Esophagus squamous epithelium (tissue), 5 donors: ENCODE measurements at places on chromosomes 6 and 20.

GRCh38 chr6:168226902-168227318 lies 92.7 kb downstream of the DACT2 start:
- DNase-seq: no peak

GRCh38 chr6:164150232-164150631 lies 735.7 kb downstream of the QKI start:
- no peak for DNase-seq

DNA sequence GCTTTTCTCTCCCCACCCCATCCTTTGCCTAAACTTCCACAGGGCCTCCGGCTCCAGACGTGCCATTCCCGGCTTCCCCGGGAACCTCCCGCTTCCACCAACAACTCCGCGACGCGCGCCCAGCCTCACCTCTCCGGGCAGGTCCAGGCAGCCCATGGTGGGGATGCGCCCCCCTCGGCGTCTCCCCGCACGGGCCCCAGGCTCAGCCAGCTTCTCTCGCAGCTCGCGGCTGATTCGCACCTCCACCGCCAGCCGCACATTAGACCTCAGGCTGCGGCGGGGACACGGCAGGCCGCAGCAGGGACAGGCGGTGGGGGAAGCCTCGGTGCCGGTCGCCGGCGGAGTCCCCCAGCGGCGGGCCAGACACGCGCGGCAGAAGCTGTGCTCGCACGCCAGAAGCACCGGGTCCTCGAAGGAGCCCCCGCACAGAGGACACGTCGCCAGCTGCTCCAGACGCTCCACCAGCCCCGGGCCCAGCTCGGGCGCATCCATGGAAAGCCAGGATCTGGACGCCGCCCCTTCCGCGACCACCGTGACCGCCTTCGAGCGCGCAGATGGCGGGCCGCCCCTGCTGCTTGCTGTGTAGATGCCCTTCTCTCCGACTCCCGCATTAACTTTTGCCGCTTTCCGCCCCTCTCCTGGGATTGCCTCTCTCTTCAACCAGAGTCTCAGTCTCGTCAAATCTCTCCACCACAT lies at the start of gene RNF39:
Gene RNF39, minus strand, starts transcription at position 676 of the 696 bp plus-strand sequence. Its CDS starts 184 bp downstream, at position 492.
- DNase-seq: no peak

- DNase-seq: no peak
Measured at GRCh38 chr20:57693670-57694329, 16.0 kb downstream of the PMEPA1 start.

DNA sequence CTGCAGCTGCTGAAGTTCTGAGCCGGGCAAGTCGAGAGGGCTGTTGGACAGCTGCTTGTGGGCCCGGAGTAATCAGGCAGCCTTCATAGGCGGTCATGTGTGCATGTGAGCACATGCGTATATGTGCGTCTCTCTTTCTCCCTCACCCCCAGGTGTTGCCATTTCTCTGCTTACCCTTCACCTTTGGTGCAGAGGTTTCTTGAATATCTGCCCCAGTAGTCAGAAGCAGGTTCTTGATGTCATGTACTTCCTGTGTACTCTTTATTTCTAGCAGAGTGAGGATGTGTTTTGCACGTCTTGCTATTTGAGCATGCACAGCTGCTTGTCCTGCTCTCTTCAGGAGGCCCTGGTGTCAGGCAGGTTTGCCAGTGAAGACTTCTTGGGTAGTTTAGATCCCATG lies 21.2 kb upstream of the MAPK13 start:
- no peak for DNase-seq

DNA sequence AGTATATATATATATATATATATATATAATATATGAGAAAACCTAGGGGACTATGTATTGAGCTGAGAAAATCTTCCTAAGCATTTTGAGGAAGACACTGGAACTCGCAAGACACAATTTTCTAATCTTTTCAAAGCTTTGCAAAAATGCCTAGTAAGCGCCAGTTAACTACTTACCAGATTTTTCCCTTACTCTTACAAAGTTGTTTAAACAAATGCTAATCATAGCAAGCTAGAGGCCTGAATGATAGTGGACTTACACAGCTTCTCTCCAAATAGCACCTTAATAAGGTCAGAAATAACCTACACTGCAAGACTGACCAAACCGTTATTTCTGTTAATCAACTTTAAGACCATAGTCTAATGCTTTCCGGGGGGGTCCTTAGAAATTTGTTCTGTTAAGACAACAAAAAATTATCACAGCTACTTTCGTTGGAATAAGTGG lies 56.1 kb upstream of the HFE start:
- no peak for DNase-seq

DNA sequence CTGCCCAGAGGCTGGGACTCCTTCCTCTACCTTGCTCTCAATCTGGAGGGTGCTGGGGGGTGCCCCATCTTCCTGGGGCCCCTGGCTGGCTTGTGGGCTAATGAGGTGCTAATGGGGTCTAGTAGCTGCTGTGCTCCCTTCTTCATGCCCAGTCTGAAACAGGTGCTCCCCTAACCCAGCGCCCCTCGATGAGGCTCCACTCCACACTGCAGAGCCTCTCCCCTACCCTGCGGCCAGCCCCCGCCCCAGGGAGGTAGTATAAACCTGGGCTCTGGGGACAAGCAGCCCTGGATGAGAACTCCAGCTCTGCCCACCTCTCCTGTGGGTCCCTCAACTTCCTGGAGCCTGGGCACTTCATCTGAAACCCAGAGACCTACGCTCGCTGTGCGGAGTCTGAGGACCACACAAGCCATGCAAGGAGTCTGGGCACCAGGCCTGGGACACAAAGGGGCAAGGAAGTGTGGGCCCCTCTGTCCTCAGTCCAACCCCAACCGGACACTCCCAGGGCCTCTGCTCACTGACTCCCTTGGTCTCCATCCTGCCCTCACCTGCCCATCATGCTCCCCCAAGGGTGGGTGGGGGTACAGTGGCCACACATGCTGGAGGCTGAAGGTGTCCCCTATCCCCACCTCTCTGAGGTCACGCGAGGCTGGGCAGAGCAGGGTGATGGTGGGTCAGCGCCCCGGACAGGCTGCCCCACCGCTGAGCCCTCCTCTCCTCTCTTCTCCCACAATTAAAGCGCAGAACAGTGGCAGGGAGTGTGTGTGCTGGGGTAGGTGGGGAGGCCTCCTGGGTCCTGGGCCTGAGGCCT lies 6.1 kb downstream of the RPL10A start:
- DNase-seq: no peak

DNA sequence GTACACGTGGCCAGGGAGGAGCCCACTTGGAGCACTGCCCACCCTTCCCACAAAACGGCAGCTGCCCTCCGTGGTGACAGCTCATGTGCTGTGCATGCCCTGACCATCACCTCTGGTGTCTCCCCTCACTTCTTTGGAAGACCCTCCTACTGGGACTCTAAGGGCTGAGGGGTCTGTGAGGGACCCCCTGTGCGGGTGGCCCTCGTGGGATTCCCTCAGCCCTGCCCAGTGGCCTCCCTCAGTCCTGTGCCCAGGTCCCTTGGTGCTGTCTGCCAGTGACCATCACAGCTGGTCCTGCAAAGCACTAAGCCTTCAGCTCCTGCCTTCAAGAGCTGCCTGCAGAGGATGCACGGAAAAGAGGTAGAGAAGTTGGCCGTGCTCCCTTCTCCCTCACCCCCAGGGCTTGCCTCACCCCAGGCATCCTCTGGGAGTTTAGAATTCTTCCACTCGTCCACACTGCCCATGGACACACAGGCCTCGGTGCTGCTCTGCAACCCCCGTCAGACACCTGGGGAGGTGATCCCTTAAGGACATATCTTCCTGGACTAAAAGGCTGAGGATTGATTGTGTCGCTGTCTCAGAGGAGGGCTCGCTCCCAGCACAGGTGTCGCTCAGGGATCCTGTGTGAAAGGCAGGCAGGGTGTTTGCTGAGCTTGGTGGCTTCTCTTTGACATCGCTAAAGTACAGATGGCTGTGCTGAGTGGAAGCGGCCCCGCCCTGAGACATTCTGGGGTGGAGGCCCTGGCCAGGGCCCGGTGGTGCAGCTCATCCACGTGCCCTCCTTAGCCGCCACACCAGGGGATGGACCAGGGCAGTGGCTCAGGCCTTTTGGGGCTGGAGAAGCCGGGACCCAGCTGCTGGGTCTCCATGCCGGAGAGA lies 119.5 kb upstream of the FRMD1 start:
- no peak for DNase-seq

- DNase-seq: no peak
Measured at GRCh38 chr20:63310265-63310991, 17.4 kb downstream of the COL20A1 start.

DNA sequence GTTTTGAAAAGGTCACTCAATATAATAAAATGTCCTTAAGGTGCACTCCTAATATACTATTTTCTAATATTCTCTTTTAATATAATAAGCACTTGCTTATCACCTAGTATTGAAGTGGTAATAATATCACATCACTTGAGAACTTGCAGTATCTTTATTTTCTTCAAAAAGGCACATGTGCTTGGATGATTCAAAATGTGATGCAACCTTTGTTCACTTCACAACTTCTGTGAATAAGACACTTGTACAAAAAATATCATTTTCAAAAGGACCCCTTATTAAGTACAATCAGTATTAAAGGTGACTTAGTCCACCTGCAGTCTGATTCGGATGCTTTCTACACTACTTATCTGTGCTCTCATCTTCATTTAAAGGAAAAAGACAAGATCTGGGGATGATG lies 3.4 kb downstream of the PRELID3B start:
- no peak for DNase-seq

DNA sequence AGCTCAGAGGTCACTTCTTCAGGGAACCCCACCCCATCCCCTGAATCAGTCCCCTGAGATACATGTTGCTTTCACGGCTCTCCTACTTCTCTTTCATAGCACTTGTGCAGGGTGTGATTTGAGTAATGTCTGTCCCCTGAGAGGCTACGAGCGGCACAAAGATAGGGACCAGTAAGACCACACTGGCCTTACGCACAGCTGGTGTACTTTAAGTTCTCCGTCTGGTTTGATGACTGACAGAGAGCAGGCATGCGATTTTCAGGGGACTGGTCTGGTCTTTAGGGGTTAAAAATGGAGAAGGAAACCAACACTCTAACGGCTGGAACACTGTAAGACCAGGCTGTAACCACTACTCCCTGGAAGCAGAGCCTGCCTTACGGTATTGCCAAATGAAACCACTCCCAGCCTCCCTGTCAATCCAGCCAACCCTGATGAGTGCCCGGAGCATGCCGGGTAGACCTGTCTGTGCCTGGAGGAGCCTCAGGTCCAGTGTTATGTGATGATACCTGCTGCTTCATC lies 47.1 kb downstream of the ELMO2 start:
- DNase-seq: no peak

DNA sequence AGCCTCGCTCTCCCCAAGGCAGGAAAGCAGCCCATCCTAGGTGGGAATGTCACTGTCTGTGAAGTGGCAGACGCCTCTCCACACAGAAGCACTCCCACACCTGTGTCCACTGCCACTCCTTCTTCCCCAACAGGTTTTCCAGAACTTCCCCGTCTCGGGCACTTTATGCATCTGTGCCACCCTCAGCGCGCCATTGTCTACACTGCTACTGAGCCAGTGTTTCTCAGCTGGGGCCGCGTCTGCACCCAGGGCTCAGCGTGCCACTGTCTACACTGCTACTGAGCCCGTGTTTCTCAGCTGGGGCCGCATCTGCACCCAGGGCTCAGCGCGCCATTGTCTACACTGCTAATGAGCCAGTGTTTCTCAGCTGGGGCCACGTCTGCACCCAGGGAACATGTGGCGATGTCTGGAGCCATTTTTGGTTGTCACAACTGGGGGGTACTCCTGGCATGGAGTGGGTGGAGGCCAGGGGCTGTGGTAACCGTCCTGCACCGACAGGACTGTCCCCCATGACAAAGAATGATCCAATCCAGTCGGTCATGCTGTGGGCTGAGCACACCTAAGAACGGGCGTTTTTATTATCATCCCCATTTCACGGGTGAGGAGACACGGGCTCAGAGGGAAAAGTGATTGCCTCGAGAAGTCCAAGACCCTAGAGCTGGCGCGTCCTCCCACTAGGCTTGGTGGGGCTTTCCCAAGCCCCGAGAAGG lies 41.7 kb upstream of the ZBP1 start:
- DNase-seq: no peak

- no peak for DNase-seq
Measured at GRCh38 chr6:99588618-99589289, 17.9 kb upstream of the PRDM13 start.

DNA sequence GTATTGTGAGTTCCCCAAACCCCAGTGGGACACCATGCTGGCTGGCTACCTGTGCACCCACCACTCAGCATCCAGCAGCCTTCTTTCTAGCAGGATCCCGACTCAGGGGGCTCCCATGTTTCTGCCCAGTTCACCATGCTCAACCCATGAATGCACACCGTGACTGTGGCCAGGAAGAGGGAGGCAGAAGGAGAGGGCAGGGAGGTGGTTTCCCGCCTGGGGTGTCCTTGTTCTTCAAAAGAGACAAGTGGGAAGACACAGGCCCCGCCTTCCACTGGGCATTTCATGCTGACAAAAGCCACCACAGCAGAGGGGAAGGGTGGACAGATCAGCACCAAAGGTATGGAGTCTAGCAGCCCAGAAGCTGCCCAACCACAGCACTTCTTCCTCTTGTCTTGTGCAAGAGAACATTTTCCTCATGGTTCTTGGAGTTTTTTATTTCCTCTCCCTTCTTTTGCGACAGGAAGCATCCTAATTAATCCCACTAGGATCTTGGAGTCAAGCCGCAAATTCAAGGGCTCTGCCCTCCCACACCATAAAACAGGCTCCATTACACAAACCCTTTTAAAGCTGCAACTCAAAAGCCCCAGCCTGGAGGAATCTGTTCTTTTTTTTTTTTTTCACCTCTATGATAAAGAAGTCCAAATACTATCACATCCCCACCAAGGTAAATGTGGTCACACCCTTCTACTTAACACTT lies 13.5 kb upstream of the ANKRD60 start:
- DNase-seq: no peak

GRCh38 chr6:45428727-45429126 lies 51.0 kb upstream of the SUPT3H start:
- no peak for DNase-seq

GRCh38 chr20:48751871-48752270 lies 75.9 kb downstream of the PREX1 start:
- DNase-seq: no peak

DNA sequence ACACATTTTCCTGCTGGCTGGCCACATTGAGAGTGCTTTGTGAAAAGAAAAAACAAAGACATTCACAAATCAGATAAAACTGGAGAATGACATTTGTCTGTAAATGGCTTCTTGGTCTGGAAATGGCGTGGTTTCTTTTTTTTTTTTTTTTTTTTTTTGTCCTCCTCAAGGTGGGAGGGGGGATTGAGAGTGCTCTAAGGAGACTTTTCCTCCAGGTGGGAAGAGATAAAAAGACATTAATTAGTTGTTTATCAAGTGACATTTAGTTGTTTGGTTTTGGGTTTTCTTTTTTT lies 40.4 kb downstream of the GNAS start:
- no peak for DNase-seq

- no peak for DNase-seq
Measured at GRCh38 chr6:1481286-1481685, 91.9 kb downstream of the FOXF2 start.

DNA sequence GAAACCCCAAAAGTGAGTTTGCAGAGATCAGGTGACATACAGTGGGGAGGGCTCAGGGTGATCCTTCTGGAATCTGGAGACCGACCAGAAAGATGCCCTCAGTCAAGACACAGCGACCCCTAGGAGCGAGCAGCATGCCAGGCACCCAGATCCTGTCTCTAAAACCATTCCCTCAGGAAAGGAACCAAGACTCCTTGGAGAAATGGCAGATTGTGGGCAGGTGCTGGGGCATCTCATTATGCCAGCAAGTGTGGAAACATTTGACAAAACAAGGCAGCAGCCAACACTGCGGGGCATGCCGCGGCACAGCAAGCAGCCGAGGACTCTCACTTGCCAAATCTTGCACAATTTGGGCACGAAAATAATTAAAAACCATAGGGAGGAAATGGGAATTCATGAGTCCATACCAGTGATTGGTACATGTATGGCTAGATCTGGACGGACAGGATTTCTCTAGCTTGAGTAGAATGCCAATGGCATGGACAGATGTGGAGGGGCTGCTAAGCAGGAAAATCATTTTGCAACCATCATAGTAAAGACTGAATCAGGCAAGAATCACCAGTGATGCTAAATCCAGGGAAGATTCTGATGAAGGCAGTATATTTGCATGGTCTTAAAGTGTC lies 76.9 kb downstream of the GINS1 start:
- DNase-seq: no peak
